ENCODE measurements at places on chromosomes 6 and 20.

GRCh38 chr20:17141568-17141967, 85.3 kb upstream of the PCSK2 start:
- DNase-seq = no peak

DNA sequence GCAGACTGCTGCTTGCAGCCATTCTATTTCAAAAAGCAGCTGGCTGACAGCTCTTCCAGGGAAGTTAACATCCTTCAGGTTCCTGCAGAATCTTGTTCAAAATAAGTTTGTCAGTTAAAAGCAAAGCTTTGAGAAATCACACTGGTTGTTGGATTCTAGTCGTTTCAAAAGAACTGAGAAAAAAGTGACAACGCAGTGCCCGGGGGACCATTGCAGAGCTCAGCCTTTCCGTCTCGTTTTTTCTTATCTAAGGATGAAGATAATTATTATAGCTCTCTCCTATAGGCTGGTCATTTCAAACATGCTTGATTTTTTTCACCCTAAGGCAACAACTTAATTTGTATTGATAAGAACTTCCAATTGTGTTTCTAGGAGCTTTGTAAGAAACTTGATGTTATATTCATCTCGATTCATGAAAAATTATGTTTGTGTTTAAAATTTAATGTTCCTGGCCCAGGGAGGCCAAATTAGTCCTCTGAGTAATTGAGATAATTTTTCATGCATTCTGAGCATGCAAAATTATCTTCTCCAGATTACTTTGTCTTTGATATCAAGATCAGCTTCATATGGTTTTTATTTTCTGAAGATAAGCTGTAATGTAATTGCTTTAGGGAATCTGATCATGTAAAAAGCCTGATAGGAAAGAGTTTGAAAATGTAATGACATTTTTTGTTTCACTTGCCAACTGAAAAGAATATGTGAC, 58.4 kb downstream of the SNAP25 start:
- no peak for DNase-seq

DNA sequence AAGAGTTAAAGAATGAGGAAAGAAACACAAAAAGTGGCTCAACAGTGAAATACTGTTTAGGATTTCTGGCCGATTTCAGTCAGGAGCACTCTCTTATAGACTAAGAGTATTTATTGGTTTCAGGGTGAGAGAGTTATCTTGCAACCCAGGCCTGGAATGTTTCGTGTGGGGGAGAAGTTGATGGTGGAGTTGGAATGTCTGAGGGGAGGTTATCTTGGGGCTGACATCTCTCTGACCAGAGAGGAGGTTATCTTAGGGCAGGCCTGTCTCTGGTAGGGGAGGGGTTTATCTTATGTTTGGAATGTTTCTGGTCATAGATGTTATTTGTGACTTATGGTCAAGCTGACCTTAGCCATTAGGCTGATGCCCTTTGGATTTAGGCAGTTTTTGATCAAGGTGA, 80.3 kb downstream of the HTR1B start:
- DNase-seq = no peak

DNA sequence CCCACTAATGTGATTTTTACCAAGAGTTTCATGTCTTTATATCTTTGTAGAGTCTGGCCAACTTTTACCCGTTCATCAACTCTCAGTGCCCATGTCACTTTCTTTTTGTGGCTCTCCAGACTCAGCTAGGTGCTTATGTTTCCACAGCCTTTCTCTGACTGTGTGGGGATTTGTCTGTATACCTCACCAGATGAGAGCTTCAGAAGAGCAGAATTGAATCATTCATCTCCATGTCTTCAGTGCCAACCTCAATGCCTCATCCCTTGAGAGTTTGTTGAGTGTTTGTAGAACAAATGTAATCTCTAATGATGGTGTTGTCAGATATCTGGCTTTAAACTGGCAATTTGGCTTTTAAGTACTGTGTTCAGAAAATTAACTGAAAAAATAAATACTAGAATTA, 16.8 kb upstream of the CCN2 start:
- no peak for DNase-seq

DNA sequence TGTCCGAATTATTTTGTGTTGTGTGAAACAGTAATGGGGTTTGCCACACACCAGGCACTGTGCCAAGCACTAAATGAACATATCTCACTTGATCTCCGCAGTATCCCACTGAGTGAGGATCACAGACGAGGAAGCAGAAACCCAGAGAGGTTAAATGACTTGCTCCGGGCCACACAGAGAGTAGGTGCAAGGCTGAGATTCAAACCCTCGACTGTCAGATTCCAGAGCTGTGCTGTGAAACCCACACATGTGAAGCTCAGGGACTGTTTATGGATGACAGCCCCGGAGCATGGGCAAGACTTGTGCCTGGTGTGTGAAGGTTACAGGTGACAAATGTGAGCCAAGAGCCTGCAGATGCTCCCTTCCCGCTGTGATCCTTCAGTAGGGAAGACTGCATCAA, 87.8 kb upstream of the SIRPA start:
- no peak for DNase-seq

DNA sequence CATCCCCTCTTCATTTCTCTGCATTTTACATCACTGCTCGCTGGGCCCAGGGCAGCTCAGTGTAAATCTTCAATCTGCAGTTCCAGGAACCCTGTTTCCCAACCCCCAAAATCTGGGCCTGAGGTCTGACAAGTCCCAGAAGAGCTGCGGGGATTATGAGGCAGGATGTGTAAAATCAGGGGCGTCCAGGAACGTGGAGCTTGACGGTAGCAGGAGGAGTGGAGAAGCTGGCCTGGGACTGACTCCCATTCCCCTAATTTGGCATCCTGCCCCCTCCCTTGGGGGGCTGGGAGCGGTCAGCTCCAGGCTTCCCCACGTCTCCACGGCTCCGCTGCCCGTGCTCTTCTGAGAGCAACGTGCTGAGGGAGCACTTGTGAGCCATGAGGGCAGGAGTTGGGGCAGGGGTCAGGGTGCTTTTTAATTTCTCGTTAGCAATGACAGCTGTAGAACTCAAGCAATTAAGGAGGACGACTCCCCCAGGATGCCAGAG, 23.4 kb upstream of the VEGFA start:
- no peak for DNase-seq

GRCh38 chr6:167696296-167696695, 130.4 kb upstream of the AFDN start:
- no peak for DNase-seq

DNA sequence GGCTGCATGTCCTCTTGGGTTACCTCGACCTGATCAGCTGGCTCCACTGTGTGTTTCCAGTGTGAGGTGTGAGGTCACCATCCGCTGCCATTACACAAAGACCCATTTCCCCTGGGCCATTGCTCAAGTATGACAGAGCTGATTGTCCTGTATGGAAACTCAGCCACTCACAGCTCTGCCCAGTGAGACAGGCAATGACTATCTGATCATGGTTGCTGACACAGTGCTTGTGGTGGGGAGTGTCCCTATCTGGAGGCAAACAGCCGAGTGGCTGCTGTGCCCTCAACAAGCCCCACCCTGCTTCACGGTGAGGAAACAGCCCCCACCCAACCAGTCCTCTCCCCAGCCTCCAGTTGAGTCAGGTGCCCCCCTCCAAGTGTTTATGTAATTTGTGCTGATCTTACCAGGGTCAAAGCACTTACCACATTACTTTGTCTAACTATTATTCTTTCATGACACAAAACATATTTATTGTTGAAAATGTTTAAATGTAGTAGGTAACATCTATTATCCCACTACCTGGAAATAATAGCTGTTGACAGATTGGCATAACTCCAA, 11.7 kb upstream of the MAPK13 start:
- no peak for DNase-seq

DNA sequence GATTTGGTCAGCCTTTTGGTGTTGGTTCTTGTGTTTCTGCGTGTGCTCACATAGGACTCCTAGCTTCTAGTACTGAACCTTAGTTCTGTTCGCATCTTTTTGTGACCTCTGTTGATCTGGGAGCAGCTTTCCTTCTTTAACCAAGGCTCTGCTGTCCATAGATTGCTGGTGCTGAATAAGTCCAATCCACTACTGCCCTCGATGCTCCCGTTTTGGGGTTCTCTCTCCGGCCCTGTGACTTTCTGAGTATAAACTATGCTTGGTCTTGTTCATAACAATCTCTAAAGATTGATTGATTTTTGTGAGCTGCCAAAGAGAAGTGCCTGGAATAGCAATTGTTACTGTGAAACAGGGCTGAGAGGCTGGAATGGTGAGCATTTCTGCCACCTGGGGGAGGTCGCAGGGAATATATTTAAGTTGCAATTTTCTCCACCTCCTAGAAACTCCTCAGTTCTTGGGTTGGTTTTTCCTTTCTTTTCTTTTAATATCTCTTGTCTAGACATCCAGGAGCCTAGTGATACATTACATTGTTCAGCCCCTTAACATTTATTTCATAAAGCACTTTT, 422.9 kb upstream of the CHD6 start:
- no peak for DNase-seq

- no peak for DNase-seq
Measured at GRCh38 chr6:112786801-112787200, 439.7 kb downstream of the RFPL4B start.

DNA sequence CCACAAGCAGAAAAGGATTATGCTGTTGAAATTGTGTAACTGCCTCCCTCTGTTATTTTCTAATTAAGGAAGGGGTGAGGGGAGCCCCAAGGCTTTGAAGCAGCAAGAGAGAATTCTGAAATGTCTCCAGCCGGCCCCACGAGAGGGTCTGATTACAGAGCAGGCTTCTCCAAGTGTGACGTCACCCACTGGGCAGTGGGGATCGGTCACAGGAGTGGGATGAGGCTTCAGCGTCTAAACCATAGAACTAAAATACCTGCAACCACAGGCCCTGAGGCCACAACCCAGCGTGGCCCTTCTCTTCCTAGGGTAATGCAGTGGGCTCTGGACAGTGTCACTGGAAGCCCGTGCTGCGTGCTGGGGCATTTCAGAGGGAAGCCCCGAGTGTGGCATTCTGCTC, 38.6 kb upstream of the APCDD1L start:
- no peak for DNase-seq

DNA sequence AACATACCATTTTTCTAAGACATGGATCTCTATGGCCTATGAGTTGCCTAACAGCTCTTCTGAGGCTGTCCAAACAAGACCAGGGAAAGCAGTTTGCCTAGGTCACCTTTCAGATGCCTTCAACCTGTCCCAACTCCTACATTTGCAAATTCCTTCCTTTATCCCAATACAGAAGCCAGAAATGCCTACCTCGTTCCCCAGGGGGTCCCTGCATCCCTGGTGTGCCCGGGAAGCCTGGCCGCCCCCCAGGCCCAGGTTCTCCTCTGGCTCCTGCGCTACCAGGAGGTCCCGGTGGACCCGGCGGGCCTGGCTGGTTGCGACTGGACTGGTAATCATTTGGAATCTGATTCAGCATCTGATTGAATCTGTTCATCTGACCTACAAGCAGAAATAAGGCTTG, 115.9 kb downstream of the COL12A1 start:
- no peak for DNase-seq

GRCh38 chr20:14341801-14342200, 4.4 kb upstream of the FLRT3 start:
- no peak for DNase-seq

- DNase-seq = no peak
Measured at GRCh38 chr6:100271625-100272024, 193.1 kb downstream of the SIM1 start.

GRCh38 chr6:113696960-113697359, 160.2 kb upstream of the MARCKS start:
- DNase-seq = no peak

- no peak for DNase-seq
Measured at GRCh38 chr6:52416629-52417151, 3.5 kb upstream of the EFHC1 start.

GRCh38 chr20:12113468-12114371, 196.0 kb downstream of the BTBD3 start:
- DNase-seq = no peak

DNA sequence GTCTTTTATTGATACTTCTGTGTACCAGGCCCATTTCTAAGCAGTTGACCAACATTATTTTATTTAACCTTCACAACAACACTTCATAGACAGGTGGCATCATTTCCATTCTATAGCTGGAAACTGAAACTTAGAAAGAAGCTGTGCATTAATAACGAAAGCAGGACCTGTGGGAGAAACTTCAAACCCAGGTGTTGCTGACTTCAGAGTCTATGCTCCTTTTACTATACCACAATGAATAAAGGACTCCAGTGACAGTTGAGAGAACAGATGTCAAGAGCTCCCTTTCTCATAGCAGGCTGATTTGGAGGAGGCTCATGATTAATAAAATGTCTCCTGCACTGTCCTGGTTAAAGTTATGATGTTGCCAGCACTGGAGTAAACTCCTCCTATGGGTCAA, 56.6 kb upstream of the POU3F2 start:
- DNase-seq = no peak

DNA sequence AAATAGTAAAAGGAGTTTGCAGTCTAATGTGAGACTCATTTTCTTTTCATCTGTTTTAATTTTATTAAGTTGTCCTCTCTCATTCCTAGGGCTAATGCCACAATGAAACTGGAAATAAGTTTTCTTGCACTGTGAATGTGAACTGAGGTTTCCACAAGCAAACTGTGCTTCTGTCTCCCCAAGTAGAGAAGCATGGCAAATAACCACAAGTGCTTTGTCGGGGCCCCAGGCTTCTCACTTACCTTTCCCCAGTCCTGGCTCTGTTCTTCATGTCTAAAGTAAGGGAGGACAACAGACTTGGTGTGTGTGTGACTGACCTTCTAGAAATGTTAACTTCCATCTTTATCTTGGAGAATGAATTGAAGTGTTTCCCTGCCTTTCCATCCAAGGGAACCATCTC, 80.8 kb downstream of the CBFA2T2 start:
- no peak for DNase-seq

GRCh38 chr6:105669232-105669631, 266.4 kb upstream of the PREP start:
- DNase-seq = no peak

DNA sequence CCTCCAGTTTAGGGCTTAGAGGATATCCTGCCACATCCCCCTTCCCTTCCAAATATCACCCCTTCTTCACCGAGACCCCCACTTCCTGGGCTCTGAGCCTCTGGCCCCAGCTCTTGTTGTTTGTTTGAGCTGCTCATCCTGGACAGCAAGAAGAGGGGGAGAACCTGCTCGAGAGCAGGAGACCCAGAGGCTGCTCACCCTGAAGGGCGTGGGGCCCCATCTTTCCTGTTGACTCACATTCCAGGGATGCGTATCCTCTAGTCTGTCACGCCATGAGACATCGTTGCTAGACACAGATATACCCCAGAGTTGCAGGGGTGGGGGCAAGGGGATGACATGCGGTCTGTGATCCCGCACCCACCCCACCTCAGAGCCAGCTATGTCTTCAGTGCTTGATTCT, 5.7 kb upstream of the TNXB start:
- no peak for DNase-seq

DNA sequence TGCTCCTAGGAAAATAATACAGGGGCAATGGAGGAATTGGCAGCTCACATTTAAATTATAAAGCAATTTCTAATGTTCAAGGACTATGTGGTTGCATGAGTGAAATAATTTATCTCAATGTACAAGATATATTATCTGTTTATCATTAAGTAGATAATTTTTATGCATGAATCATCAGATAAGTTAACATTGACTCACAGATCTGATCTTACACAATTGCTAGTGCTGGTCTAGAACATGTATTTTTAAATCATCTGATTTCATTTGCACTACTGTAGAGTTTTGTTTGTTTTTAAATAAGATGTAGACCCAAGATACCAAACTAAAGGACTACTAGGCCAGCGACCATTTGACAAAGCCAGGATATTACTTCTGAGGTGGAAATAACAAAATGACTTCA, 199.2 kb downstream of the BMP2 start:
- no peak for DNase-seq

GRCh38 chr6:5104667-5105066, 19.5 kb downstream of the PPP1R3G start:
- no peak for DNase-seq

- no peak for DNase-seq
Measured at GRCh38 chr6:8182902-8183665, 80.7 kb upstream of the EEF1E1 start.
